ENCODE measurements at places on chromosomes 6 and 20.

- no peak for DNase-seq
Measured at GRCh38 chr6:21133901-21134300, 459.6 kb upstream of the SOX4 start.

- peak; percentile 81 for DNase-seq
Measured at GRCh38 chr6:95601133-95601532, 23.8 kb downstream of the MANEA start.

GRCh38 chr6:83132121-83132520 is 60.9 kb downstream of the PGM3 start:
- DNase-seq: no peak

- DNase-seq: no peak
Measured at GRCh38 chr6:146027586-146028251, 1.1 kb upstream of the GRM1 start.

GRCh38 chr6:42241915-42242314 is 24.3 kb upstream of the MRPS10 start:
- DNase-seq: no peak

GRCh38 chr6:70380252-70380651 is 33.1 kb upstream of the FAM135A start:
- DNase-seq: no peak

GRCh38 chr6:16494793-16495192 is 256.4 kb downstream of the GMPR start:
- DNase-seq: peak; percentile 31

GRCh38 chr20:48787861-48788375 is 39.9 kb downstream of the PREX1 start:
- DNase-seq: peak; percentile 47

- DNase-seq: no peak
Measured at GRCh38 chr6:121867095-121867494, 431.6 kb downstream of the GJA1 start.

GRCh38 chr6:15945593-15946159 is 183.2 kb upstream of the MYLIP start:
- peak; percentile 4 for DNase-seq

- no peak for DNase-seq
Measured at GRCh38 chr6:96721227-96721626, 116.0 kb downstream of the GPR63 start.

- no peak for DNase-seq
Measured at GRCh38 chr20:51500311-51500710, 42.2 kb downstream of the NFATC2 start.

DNA sequence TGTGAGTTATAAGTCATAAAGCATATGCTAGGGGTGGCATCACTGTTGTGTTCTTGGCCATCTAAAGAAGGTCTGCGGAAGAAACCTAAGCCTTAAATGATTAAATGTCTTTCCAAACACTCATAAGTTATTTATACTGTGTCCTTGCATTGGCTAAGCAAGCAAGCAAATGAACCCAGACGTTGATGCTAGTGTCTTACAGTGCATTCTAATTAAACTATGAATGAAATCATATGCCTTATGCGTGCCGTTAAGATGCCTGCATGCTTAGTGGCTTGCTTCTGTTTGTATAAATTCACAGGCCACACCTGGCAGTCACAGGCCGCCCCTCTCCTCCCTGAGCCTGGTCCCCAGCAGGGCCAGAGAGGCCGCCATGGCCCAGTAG is 49.9 kb downstream of the RIN2 start:
- peak; percentile 52 for DNase-seq

- peak; percentile 62 for DNase-seq
Measured at GRCh38 chr6:135904666-135905065, 53.2 kb downstream of the PDE7B start.

DNA sequence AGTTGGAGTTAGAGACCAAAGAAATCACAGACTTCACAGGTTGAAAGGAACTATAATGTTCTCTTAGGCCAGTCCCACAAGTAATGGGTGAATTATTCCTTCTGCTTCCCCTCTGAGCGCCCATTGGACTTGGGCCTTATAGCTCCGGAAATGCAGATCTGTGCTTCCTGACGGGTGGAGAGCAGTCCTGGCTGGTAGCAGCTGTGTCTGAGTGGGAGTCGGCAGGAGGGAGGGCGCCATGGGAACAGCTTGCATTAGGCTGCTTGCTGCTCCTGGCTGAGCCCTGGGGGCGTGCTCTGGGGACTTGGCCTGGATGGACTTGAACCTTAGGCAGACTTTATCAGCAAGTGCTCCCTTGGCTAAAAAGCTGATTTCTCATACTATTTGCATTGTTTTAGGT is 18.4 kb upstream of the NUP153 start:
- peak; percentile 59 for DNase-seq

- DNase-seq: no peak
Measured at GRCh38 chr20:64232794-64233193, 22.8 kb upstream of the PCMTD2 start.

GRCh38 chr6:130997061-130997753 is 65.8 kb downstream of the EPB41L2 start:
- peak; percentile 56 for DNase-seq

DNA sequence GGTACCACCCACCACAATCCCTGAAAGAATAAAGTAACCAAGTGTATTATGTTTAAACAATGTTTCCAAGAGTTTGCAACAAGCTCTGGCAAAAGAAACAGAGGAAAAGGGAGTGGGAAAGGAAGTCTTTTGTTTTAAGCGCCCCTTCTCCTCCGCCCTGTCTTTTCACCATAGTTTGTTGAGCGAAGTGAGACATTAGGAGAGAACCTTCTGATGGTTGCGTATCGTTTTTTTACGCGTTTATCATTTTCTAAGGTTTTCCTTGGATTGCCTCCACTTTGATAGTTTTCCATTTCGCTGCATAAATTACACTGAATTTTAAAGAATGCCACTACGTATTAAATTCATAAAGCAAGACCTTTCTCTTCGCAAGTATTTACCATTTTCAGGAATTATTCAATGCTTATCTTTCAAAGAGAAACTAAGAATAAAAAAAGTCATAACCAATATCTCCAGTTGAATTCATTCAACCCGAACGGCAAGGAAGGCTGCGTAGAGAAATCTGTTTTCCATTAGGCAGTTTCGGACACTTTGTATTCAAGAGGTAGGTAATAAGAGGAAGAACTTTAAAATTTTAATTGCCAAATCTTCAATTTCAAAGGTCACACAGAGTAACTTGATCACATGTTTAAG is 920 bp upstream of the EPHA7 start:
- DNase-seq: no peak

DNA sequence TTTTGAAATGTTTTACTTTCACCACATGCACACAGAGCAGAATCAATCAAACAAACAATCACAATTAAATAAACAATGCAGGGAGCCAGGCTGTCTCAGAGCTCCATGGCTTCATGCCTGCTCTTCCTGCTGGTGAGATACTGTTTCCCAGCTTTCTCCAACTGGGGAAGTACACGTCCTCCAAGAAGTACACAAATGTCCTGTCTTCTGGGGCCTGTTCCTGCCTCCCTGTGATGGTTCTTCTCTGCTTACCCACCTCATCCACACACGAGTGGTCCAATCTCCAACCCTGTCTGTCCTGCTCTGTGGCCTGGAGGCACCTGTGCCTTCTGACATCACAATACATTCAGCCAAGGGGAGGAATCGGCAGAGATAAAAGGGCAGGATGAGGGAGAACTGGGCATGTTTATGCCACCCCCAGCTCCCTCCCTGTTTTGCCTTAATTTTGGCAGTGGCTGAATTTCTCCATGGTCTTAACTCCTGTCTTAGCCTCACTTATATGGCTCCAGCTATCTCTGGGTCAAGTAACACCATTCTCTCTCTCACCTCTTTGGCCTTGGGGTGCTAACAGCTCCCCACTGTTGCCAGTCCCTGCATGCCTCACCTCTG is 25.3 kb upstream of the TTPAL start:
- DNase-seq: no peak

- no peak for DNase-seq
Measured at GRCh38 chr20:59728722-59729430, 124.5 kb downstream of the PHACTR3 start.

- no peak for DNase-seq
Measured at GRCh38 chr20:45423700-45424099, 7.8 kb downstream of the PIGT start.

GRCh38 chr6:158717341-158718330 is 67.8 kb downstream of the SYTL3 start:
- no peak for DNase-seq

- no peak for DNase-seq
Measured at GRCh38 chr6:22726966-22727365, 157.6 kb downstream of the HDGFL1 start.

GRCh38 chr6:2042956-2043648 is 202.3 kb downstream of the GMDS start:
- no peak for DNase-seq

GRCh38 chr6:163460307-163460782 is 45.8 kb downstream of the QKI start:
- peak; percentile 42 for DNase-seq

DNA sequence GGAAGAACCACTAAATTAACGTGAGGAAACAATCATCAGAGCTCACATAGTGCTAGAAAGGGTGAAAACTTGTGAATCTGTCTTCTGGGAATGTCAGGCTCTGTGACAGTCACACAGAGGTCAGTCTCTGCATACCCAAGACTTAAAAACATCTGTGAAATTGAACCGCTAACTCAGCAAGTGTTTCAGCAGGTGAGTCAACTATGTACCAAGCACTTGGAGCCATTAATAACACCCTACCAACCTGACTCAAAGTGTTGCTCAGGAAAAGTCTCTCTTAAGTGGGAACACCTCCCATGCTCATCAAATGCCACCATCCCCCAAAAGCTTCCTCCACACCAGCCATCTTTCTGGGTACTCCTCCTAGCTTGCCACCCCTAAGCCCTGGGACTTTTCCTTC is 92.3 kb upstream of the CARMIL1 start:
- no peak for DNase-seq

DNA sequence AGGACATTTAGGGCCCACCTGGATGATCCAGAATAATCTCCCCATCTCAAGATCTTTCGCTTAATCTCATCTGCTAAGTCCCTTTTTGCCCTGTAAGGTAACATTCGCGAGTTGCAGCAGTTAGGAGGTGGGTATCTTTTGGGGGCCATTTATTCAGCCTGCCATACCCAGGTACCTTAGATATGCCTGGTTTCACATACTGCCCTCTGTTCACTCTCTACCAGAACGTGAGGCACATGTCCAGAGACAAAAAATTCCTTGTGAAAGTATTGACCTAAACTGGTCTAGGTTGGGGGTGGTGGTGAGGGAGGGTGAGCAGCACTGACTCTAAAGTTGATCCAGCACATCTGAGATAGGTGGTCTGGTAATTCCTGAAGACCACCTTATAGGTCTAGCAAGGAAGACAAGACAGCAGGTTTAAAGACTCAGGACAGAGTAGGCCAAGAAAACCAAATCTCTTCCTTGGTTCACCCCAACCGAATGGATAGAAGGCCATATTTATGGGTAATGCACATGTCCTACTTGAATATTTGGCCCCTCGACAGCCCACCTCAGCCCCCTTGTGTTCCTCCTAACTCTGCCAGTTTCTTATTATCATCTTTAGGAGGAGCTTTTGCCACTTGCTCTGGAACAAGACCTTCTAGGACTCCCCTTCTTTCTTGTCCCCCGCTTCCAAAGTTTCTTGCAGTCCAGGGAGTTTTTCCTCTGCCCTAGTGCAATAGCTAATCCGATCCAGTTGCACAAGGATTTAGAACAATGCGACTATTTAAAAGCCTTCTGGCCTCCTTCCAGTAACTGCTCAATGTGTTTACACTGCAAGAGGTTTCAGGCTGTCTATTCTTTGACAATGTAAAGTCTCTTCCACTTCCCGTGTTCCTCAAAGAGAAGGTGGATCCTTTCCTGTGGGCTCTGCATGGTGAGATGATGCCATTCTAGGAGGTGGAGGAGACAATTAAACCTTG is 213.0 kb upstream of the LAMP5 start:
- peak; percentile 89 for DNase-seq

DNA sequence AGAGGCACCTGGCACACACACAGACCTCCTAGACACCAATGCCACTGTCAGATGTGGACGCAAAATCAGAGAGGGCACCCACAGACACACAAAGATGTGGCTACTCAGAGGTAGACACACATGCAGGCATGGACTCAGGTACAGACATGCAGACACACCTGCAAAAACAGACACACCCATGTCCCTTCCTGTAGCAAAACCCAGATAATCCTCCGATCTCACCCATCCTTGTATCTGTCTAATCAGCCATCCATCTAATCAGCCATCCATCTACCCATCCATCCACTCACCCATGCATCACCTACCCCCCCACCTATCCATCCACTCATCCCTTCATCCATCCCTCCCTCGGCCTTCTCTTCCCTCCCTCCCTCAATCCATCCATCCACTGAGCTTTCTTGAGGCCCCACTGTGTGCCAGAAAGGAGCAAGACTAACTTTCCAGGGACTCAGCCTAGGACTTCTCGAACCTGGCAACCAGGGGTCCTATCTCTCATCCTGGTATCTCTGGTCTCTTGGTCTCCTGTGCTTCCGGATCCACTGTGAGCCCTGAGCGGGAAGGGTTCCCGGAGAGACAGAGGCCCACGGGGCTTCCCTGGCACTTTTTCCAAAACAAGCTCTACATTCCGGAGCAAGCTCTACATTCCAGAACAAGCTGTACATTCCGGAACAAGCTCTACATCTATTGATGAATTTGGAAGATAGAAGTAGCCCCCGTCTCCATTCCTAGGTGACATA is 1.1 kb upstream of the TGM2 start:
- peak; percentile 35 for DNase-seq

Measured in IMR-90 (cell line).